Trophoblast cell (in vitro differentiated cells and primary cell): ENCODE measurements at places on chromosomes 12 and 14.

- DNase-seq, result no peak
- no peaks in the 10 kb centered on the region for H3K27me3 ChIP-seq
- H3K4me3 ChIP-seq, result no peak overlapping the region
- H3K4me1 ChIP-seq, result peaks cover 9% of the 10 kb centered on the region
- H3K36me3 ChIP-seq, result no peaks in the 10 kb centered on the region
These were observed 454.2 kb downstream of the DPF3 start for GRCh38 chr14:72439707-72440106.

DNA sequence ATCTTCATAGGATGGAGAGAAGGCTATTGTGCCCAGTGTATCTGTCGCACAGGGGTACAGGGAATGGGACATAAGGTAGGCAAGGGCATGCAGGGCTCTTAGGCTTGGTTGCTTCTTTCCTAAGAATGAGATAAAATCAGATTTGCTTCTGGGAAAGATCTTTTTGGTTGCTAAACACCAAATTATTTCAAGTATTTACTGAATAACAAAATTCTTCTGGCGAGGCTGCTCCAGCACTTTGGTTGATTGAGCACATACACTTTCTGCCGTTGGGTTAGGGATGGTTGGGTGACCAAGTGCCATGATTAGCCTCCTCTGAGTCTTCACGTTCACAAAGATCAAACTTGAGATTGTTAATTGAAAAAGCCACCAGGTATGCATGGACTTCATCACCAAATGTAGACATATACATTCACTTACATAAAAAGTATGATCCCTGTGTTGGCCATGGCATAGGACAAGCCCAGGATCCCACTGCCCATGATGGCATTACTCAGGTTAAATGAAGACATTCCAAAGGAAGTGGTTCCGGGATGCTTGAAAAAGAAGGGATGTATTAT, 38.2 kb downstream of the SLC38A4 start:
- H3K36me3 ChIP-seq, result no peaks in the 10 kb centered on the region
- H3K27me3 ChIP-seq, result no peaks in the 10 kb centered on the region
- H3K4me1 ChIP-seq, result peaks cover 3% of the 10 kb centered on the region
- H3K27ac ChIP-seq, result no peak overlapping the region
- DNase-seq, result peak; percentile 76
- no peak overlapping the region for H3K4me3 ChIP-seq

GRCh38 chr12:55899082-55899481, 28.6 kb downstream of the PYM1 start:
- no peaks in the 10 kb centered on the region for H3K27me3 ChIP-seq
- no peak overlapping the region for H3K27ac ChIP-seq
- H3K36me3 ChIP-seq, result peaks cover 27% of the 10 kb centered on the region

DNA sequence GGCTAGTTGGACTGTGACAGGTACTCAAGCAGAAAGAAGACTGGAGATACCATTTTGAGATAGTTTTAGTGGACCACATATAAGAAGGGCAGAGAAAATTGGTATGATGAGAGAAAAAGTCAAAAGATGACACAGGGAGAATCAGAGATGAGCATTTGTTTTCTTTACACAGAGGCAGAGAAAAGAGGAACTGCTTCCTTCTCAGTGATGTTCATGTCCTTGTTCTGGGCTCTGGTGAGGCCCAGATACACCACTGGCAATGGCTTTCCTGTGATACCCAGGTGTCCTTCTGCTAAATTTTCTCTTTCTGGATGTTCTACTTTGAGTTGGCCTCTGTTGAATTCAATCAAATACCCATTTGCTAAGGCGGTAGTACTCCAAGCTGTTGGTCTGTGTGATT, 1782.7 kb upstream of the SEL1L start:
- H3K27ac ChIP-seq, result no peak overlapping the region
- no peaks in the 10 kb centered on the region for H3K36me3 ChIP-seq
- H3K4me3 ChIP-seq, result no peak overlapping the region
- DNase-seq, result no peak
- no peaks in the 10 kb centered on the region for H3K27me3 ChIP-seq

GRCh38 chr14:38663382-38663781, 407.5 kb upstream of the CLEC14A start:
- H3K27ac ChIP-seq, result no peak overlapping the region
- peaks cover 2% of the 10 kb centered on the region for H3K4me1 ChIP-seq
- no peaks in the 10 kb centered on the region for H3K36me3 ChIP-seq
- no peak for DNase-seq

GRCh38 chr12:68440068-68440581, 108.0 kb upstream of the MDM1 start:
- no peaks in the 10 kb centered on the region for H3K36me3 ChIP-seq
- peak; percentile 44 for DNase-seq
- H3K4me3 ChIP-seq, result no peak overlapping the region

DNA sequence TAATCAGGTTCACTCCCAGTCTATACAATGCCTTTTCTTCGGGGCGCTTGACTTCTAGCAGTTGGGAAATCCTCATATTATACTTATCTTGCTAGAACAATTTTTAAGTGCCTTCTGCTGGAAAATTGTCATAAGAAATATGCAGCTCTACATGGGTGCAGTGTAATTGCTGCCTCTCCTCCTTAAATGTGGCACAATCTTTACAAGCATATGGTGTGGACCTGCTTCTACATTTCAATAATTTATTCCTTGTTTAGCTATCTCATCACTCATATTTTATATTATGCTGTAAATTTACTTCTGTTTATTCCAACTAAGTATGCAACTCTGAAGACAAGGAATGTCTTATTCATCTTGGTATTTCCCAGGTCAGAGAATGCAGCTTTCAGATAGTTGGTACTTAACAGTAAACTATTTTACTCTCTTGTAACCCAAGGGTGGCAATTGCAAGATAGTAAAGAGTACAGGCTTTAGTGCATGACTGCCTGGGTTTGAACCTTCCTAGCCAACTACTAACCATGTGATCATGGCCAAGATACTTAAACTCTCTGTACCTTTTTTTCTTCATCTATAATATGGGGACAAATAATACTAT, 43.6 kb upstream of the GAS2L3 start:
- H3K27me3 ChIP-seq, result no peaks in the 10 kb centered on the region
- no peaks in the 10 kb centered on the region for H3K4me1 ChIP-seq
- H3K4me3 ChIP-seq, result no peak overlapping the region
- no peaks in the 10 kb centered on the region for H3K36me3 ChIP-seq

GRCh38 chr14:80930836-80931389, 10.6 kb downstream of the CEP128 start:
- H3K27me3 ChIP-seq, result no peaks in the 10 kb centered on the region
- no peaks in the 10 kb centered on the region for H3K4me1 ChIP-seq
- peak; percentile 30 for DNase-seq
- no peak overlapping the region for H3K4me3 ChIP-seq
- no peak overlapping the region for H3K27ac ChIP-seq

- H3K4me3 ChIP-seq, result no peak overlapping the region
- H3K4me1 ChIP-seq, result no peaks in the 10 kb centered on the region
- H3K27me3 ChIP-seq, result no peaks in the 10 kb centered on the region
These were observed 10.9 kb upstream of the TESC start for GRCh38 chr12:117109943-117110635.

DNA sequence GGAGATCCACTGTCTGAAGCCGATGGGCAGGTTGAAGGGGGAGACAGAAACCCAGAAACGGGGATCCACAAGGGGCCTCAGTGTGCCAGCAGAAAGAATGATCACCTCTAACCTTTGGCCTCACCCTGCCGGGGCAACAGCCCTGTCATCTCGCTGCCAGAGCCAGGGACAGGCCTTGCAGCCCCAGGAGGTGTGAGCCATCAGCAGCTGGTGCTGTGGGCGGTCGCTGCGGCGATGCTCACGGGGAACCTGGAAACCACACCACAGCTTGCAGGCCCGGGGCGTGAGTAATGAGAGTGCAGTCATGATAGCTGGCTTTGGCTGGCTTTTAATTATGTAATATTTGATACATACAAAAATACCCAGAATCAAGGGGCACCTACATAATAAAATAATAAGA, 4.7 kb upstream of the TTC7B start:
- H3K4me3 ChIP-seq, result no peak overlapping the region
- H3K27me3 ChIP-seq, result no peaks in the 10 kb centered on the region
- H3K36me3 ChIP-seq, result no peaks in the 10 kb centered on the region
- peak overlapping the region; percentile 52 for H3K27ac ChIP-seq

DNA sequence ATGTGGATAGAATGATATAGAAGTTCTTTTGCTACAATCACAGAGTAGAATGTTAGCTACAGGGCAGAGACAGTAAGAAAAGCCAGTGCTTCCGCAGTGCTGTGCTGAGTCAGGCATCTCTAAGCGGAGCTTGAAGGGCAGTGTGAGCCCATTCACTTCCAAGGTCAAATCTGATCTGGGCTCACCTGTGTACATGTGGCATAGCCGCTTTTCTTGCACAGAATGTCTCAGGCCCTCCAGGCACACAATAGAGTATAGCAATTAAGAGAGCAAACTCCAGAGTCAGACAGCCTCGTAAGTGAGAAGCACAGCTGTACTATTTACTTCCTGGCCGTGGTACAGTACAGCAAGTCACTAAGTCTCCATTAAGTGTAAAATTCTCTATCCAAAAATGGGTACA, 26.8 kb downstream of the CORO1C start:
- no peaks in the 10 kb centered on the region for H3K27me3 ChIP-seq
- DNase-seq, result peak; percentile 8
- H3K27ac ChIP-seq, result no peak overlapping the region
- H3K36me3 ChIP-seq, result peaks cover 7% of the 10 kb centered on the region

- H3K27ac ChIP-seq, result no peak overlapping the region
- no peak for DNase-seq
- peaks cover 2% of the 10 kb centered on the region for H3K4me1 ChIP-seq
- H3K4me3 ChIP-seq, result no peak overlapping the region
- H3K36me3 ChIP-seq, result peaks cover 3% of the 10 kb centered on the region
These were observed 10.0 kb downstream of the SEL1L start for GRCh38 chr14:81523616-81524015.

- no peak overlapping the region for H3K27ac ChIP-seq
- DNase-seq, result no peak
- H3K36me3 ChIP-seq, result no peaks in the 10 kb centered on the region
- no peak overlapping the region for H3K4me3 ChIP-seq
These were observed 188.9 kb downstream of the RAD51B start for GRCh38 chr14:68008491-68008890.

DNA sequence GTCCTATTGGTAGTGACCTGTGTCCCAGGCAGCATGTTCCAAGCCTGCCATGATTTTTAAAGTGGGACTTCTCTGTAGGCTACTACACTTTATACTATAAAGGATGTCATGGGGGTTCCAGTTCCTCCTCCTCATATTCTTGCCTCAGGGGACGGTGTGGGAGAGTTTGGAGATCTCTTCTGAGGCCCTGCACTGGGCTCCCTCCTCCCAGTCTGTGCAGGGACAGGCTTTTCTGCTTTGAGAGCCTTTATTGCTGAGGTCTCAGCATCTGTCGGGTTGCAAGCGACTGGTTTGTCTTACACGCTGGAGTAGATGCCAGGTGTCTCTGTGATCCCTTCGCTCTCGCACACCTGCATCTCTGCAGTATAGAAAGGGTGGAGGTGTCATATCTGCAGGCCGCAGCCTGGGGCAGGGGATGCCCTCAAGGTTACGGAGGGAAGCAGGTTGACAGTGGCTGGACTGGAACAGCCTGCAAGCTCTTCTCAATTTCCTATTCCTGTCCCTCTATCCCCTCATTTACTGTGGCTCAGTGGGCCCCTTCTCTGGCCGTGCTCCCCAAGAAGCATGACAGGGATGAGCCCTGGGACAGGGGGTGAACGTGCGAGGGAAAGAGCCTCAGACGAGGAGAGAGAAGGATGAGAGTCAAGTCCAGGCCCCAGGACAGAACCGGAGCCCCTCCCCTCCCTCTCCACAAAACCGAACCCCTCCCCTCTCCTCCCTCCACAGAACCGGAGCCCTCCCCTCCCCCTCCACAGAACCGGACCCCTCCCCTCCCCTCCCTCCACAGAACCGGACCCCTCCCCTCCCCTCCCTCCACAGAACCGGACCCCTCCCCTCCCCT, 51.3 kb downstream of the SLC6A12 start:
- peak; percentile 33 for DNase-seq
- H3K36me3 ChIP-seq, result no peaks in the 10 kb centered on the region
- H3K4me3 ChIP-seq, result no peak overlapping the region
- no peak overlapping the region for H3K27ac ChIP-seq
- H3K4me1 ChIP-seq, result no peaks in the 10 kb centered on the region

- no peaks in the 10 kb centered on the region for H3K4me1 ChIP-seq
- H3K27me3 ChIP-seq, result no peaks in the 10 kb centered on the region
- no peak overlapping the region for H3K4me3 ChIP-seq
- H3K27ac ChIP-seq, result no peak overlapping the region
- no peaks in the 10 kb centered on the region for H3K36me3 ChIP-seq
- DNase-seq, result no peak
These were observed 36.4 kb downstream of the EPS8 start for GRCh38 chr12:15752785-15753184.

GRCh38 chr12:71599210-71599609, 64.4 kb downstream of the ZFC3H1 start:
- no peaks in the 10 kb centered on the region for H3K4me1 ChIP-seq
- no peak for DNase-seq
- no peaks in the 10 kb centered on the region for H3K27me3 ChIP-seq
- no peaks in the 10 kb centered on the region for H3K36me3 ChIP-seq

- H3K4me3 ChIP-seq, result no peak overlapping the region
- no peak overlapping the region for H3K27ac ChIP-seq
- H3K4me1 ChIP-seq, result peaks cover 7% of the 10 kb centered on the region
- H3K27me3 ChIP-seq, result no peaks in the 10 kb centered on the region
These were observed 131.1 kb downstream of the CACNA1C start for GRCh38 chr12:2183556-2184541.
